ENCODE measurements at places on chromosomes 5 and 9.

- no peak for DNase-seq
Measured at GRCh38 chr9:113296796-113297558, 6.2 kb downstream of the RNF183 start.

DNA sequence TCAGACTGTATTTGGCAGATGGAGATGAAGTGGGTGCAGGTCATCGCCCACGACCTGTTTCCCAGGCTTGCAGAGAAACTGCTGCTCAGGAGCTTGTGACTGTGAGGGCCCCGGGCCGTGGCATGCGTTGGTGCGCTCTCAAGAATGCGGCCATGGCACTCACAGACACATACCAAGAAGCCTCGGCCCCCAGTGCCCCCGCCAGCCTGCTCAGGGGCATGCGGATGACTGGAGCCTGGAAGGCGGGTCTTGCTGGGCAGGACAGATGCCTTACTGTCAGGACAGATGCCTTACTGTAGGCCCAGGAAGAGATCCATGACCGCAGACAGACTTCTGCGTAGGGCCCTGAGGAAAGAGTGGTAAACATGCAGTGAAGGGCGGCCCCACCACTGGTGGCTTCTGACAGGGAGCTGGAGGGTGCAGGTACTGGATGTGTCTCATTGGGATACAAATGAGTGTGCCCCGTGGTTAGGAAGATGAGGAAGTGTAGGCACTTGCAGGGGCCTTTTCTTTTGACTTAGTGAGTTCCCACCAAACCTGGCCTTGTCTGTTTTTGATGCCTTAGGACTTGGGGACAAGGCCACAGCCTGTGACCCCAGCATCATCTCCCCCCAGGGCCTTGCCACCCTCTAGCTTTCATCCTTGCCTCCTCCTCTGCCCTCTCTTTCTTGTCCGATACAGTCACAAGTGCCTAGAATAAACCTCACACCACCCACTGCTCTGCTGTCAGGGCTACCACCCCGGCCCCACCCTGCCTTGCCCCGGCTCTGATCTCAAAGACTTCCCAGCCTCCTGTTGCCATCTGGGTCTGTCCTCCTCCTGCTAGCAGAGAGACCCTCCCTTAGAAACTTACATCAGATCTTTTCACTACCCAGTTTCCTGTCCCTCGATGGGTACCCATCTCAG is 68.8 kb upstream of the ABL1 start:
- DNase-seq: no peak

GRCh38 chr5:15823398-15823797 is 323.4 kb downstream of the FBXL7 start:
- no peak for DNase-seq

DNA sequence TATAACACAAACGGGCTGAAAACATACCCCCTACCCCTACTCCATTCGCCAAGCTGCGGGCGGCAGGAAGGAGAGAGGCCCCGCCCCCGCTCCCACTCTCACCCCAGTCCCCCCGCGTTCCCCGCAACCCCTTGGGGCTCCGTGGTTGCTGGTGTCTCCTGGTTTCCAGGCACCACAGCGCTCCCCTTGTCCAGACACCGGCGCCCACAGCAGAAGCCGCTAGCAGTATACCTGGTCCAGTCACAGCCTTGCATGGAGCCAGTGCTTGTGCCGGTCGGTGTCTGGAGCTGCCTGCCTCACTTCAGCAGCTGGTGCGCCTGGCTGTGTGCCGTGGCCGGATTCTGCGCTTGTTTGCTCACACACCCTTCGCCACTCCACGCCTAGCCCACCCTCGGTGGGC is 240.5 kb upstream of the DAB2 start:
- no peak for DNase-seq

DNA sequence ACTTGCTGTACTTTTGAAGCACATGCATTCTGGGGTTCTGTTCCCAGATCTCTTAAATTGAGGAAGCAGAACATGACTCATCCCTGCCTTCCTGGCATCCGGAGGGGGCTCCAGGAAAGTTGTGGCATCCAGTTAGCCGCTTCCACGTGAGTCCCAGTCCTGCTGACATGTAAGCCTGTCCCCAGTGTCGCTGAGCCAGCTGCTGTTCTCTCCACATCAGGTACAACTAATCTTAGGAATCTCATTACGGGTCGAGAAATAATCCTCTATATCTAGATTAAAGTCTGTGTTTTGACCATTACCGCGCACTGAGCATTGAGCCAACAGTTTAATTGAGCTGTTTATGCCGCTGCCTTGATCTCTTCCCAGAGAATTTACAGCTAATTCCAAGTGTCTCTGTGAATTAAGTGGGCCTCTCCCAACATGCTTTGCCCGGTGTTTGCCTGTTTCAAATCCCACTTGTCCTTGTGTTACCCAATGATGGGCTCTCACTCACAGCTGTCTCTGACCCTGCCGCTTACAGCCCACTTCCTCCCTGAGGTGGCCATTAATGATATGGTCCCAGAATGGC is 10.5 kb upstream of the SHB start:
- DNase-seq: no peak

DNA sequence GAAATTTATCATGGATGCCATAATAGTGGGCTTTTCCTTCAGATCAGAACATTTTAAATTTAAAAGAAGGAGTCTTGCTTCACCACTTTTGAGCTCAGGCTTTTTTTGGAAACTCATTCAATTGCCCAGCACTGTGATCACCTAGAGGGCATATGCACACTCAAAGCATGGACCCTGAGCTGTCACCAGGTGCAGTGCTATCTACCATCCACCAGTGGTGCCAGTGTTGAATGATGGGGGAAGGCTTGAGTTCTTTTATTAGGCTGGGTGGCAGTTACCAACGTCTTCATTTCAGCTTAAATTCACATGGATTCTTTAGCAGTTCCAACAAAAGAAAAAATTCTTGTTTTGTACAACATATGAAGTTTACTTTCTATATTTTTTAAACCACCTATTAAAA is 164.1 kb downstream of the CFAP90 start:
- no peak for DNase-seq

GRCh38 chr5:16894236-16895057 is 41.6 kb downstream of the MYO10 start:
- no peak for DNase-seq

DNA sequence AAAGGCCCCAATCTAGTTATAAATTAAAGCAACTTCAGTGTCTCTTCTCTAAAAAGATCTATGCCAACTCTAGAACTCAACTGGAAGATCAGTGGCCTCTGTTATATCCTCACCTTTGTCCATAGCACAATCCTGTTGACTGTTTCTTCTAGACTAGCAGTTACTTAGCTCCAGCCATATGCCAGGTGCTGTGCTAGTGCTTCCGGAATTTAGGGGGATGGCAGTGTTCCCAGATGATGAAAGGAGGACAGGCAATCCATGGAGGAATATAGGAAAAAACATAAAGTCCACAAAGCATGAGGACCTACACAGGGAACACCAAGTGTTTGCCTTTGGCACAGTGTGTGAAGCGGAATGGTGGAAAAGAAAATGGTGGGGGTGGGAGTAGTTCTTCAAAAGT is 214.3 kb downstream of the MAPKAP1 start:
- no peak for DNase-seq

- DNase-seq: no peak
Measured at GRCh38 chr9:108086624-108087023, 597.1 kb upstream of the KLF4 start.

DNA sequence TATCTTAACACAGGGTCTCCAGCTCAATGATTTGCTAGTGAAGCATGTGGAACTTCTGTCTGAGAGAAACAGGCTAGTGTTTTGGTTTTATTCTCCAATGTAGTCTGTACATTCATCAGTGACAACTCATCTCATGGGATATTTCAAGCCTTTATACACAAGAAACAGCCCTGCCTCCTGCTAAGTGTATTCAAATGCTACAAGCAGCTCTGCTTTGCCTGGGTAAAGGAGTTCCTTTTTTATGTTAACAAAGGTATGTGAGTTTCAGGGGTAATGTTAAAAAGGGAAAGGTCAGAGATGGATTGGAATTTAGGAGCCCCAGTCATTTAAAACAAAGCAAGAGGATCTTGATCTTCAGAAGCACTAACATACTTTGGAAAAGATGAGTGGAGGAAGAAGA is 498.7 kb downstream of the ISL1 start:
- no peak for DNase-seq

DNA sequence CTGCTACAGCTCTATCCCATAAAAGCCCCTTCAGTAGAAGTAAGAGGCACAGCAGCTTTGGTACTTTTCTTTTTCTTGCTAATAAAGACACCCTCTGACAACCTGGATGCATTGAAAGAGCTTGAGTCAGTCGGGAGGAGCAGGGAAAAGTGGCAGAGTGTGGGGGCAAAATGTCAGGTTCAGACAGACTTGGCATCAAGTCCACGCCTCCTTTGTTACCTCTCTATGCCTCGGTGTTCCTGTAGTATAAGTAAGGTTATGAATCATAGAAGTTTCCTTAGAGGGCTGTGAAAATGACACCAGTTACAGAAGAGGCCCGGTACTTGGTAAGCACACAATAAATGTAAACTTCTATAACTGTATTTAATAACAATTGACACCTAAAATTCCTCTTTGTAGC is 133.9 kb downstream of the ESM1 start:
- no peak for DNase-seq

GRCh38 chr9:14985419-14985818 is 75.2 kb upstream of the FREM1 start:
- DNase-seq: no peak

DNA sequence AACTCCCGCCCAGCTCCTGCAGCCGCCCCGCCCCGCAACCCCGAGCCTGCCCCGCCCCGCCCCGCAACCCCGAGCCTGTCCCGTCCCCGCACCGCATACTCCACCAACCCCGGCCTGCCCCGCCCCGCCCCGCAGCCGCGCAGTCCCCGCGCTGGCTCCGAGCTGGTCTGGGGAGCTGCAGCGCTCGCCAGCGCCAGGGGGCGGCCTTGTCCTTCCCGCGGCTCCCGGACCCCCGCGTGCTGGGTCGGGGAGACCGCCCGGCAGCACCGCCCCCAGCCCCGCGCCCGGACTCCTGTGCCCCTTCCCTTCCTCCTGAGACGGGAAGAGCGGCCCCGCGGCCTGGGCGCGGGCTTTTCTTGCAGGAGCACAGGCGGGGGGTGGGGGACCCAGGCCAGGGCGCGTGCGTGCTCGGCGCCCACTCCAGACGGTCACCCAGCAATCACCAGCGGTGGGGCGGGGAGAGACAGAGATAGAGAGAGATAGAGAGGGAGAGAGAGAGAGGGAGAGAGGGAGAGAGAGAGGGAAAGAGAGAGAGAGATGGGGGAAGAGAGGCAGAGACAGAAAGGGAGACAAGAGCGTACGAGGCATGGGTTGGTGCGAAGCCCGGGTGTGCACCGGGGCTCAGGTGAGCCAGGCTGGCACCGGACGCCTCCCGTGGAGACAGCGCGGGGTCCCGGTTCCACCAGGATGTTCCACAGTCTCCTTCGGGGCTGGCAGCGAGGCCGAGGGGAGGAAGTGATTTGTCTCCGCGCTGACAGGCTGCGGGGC is 14.7 kb upstream of the TMEM250 start:
- no peak for DNase-seq

GRCh38 chr9:123003466-123003865 is 30.0 kb upstream of the GPR21 start:
- DNase-seq: no peak

GRCh38 chr5:81850501-81851357 is 99.8 kb upstream of the SSBP2 start:
- DNase-seq: no peak

GRCh38 chr5:156914371-156914737 is 48.7 kb downstream of the TIMD4 start:
- DNase-seq: no peak

- no peak for DNase-seq
Measured at GRCh38 chr5:173015192-173015591, 31.6 kb downstream of the ATP6V0E1 start.

DNA sequence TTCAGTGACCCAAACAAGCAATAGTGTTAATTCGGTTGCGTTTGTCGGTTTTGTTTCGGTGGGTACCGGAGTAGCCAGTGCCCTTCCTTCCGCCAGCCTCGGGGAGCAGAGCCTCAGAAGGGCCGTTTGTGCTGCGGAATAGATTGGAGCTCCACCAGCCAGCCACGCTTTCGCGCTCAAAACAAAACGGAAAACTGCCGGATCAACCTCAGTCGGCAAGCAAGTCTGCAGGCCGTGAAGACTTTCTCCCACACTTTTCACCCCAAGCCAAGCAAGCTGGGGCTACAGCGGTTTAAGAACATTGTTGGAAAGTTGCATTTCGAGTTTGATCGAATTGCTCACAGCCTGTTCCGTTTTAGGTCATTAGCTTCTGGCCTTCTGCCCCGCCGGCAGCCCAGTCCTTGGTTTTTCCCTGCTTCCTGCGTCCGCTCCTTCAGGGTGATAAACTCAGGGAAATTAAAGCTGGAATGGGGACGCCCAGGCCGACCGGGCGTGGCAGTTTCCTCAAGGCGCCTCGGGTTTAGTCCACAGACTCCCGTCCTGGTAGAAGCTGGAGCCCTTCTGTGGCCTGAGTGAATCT is 803 bp upstream of the CCNO start:
- no peak for DNase-seq

- DNase-seq: no peak
Measured at GRCh38 chr5:17079562-17079961, 137.9 kb upstream of the BASP1 start.

DNA sequence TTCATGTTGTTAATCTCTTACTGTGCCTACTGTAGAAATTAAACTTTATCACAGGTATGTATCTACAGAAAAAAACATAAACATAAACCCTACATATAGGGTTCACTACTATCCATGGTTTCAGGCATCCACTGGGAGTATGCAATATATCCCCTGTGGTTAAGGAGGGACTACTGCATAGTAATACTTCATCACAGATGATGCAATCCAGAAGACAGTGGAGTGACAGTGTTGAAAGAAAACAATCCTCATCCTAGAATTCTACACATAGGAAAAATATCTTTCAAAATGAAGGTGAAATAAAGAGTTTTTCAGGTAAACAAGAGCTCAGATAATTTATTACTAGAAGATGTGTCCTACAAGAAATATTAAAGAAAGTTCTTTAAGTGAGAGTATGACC is 105.9 kb downstream of the HOMER1 start:
- DNase-seq: no peak

DNA sequence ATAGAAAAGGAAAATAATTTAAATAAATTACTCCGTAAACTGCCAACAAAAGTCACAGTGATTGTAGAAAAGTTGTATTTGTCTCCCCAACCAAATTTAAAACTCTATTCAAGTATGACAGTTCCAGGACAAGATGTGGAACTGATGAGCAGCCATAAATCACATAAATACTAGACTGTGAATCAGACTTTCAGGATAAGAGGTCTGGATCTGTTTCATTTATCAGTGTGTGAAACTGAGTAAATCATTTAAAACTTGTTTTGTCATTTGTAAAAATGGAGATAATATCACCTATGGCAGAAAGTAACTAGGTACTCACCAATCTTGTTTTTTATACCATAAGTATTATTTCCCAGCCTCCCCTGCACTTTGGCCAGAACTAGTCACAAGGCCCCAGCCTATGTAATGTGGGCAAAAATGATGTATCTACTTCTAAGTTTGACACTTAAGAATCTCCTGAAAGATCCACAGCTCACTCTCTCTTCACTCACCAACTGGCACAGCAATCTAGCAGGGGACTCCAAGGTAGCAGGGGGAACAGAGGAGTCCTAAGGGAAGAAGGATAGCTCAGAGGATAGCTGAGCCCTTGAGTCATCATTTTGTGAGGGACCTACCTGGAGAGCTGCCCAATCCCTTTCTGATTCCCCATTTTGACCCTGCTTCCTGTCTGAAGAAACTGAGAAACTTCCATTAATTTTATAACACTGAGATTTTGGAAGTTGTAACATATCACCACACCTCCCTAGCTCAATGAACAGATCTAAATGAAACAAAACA is 31.6 kb downstream of the TMEM161B start:
- DNase-seq: no peak

GRCh38 chr5:98016771-98017170 is 756.7 kb upstream of the RGMB start:
- no peak for DNase-seq

GRCh38 chr5:122354293-122354692 is 42.3 kb downstream of the SNCAIP start:
- no peak for DNase-seq

- no peak for DNase-seq
Measured at GRCh38 chr5:8908055-8908683, 637.7 kb downstream of the SEMA5A start.

Data from activated T-helper 1 cell treated with anti-CD3 and anti-CD28 coated beads, Interleukin-2, amount 50 U/mL, for 16 hours (primary cell).